Fibroblast of upper back skin (primary cell): ENCODE measurements at places on chromosomes 13 and 19.

GRCh38 chr19:12364391-12365235, 870 bp downstream of the ZNF442 start:
- no peak for DNase-seq

GRCh38 chr13:77358001-77358400, 31.1 kb upstream of the MYCBP2 start:
- DNase-seq = no peak

GRCh38 chr19:53782698-53783097, 41.4 kb downstream of the NLRP12 start:
- no peak for DNase-seq

DNA sequence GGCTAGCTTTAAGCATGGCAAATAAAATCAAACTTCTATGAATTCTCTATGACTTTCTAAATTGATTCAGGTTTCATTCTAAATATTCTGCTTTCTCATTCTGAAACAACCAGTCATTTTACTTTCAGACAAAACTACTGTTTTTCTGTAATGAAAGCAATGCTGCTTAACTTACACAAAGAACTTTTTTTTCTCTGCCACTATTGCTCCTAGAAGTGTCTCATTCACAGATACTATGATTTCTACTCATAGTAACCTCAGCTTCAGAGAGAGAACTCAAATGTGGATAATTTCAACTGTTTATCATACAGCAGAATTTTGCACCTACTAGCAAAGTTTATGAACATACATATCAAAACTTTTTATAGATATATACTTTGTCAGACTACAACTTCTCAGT, 724.6 kb downstream of the SLITRK5 start:
- no peak for DNase-seq

GRCh38 chr13:58908019-58908679, 1255.6 kb downstream of the DIAPH3 start:
- no peak for DNase-seq

- peak; percentile 16 for DNase-seq
These were observed 1.0 kb downstream of the SCN1B start for GRCh38 chr19:35031072-35031881.

- DNase-seq = no peak
These were observed 4.9 kb upstream of the ESD start for GRCh38 chr13:46801858-46802257.

- DNase-seq = peak; percentile 94
These were observed 21.0 kb downstream of the SMIM24 start for GRCh38 chr19:3459089-3459881.

- DNase-seq = no peak
These were observed 67.1 kb downstream of the ZNF536 start for GRCh38 chr19:30439310-30439709.

DNA sequence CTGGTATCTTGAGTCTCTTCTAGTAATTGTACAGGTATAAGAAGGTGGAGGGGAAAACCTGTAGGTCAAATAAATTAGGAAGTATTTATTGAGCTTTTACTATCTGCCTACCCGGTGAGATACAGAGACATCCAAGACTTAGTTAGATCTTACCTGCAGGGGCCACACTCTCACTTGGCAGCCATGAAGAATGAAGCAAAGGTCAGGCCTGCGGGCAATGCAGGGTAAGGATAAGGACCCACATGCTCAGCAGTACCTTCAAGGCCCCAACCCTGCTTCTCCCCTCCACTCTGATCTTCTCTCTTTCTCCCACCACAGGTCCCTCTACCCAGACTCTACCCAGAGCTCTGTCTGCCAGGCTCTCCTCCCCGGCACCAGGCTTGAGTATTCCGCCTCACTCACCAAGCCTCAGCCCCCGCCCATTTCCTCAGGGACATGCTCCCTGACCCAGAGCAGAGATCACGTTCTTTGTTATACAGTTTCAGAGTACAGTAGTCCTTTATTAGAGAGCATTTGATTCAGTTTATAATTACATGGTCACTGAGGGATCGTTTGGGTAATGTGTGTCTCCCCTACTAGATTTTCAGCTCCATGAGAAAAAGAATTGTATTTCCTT, 18.9 kb upstream of the CLDN10 start:
- DNase-seq = no peak

DNA sequence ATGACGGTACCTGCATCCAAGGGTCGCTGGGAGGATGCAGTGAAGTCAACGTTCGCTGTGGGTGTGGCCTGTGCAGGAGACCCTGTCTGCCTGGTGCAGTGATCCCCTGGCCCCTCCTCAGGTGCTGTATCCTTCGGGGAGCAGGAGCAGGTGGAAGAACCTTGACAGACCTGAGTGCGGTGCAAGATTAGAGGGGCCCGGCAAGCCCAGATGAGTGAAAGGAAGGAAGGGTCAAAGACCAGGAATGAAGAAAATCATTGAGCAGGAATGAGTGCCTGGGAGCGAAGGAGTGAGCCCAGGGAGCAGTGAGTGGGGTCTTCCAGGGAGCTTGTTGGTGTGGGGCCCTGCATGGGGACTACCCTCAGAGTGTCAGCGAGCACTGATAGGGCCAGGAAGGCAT, 12.7 kb downstream of the B3GNT8 start:
- DNase-seq = no peak

DNA sequence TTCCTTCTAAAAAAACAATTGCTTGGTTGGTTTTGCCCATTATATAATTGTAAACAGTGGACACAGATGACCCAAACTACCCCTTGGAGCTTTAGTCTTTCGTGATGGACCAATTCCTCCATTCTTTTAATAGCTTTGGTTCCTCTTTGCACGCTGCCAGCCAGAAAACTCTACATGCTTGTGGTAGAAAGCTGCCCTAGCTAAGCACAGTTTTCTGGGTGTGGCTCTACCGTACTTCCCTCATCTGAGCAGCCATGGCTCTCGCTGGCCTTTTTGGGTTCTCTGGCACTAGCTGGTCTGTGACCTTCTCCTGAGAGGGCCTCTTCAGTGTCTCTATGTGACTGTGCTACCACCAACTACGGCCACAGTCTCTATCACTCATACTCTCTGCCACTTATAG, 29.9 kb upstream of the CEBPA start:
- DNase-seq = no peak

DNA sequence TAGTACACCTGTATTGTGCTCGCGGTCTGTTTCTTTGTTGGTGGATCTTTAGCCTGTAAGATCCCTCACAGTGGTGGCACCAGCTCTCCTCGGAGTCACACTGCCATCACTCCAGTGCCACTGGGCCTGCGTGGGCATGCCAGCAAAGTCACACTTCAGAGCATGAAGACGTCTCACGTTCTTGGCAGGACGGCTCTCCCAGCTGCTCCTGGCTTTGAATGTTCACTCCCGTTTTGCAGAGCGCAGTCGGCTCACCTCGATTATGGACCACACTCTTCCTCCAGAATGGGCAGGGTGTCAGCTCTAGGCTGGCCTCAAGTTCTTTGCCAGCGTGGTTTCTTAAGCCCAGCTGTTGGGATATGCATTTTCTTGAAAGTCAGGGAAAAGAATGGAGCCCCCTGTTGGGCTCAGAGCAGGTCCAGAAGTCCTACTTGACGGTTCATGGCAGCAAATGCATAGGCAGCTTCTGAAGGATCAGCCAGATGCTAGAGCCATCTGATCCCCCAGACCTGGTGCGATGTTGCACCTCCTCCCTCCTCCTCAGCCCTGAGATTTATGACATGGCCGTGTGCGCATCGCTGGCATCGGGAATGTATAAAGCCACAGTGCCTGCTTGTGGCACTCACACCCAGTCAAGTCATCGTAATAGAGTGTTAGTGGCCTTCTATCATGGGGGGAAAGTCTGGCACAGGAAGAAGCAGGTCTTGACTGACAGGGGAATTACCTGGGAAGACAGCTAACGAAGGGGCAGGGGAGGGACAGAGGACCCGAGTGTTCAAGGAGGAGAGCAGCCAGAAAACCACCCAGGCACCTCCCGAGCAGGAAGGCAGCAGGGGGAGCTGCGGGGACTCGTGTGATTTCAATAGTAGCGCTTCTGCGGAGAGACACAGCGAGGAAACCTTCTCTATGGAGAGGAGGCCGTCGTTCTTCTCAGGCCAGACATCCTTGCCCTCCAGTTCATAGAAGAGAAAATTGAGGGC, 40.2 kb upstream of the NPAS1 start:
- DNase-seq = no peak

- DNase-seq = no peak
These were observed 28.0 kb downstream of the NAXD start for GRCh38 chr13:110643324-110643723.

GRCh38 chr13:101828119-101828518, 375.6 kb downstream of the ITGBL1 start:
- DNase-seq = no peak

DNA sequence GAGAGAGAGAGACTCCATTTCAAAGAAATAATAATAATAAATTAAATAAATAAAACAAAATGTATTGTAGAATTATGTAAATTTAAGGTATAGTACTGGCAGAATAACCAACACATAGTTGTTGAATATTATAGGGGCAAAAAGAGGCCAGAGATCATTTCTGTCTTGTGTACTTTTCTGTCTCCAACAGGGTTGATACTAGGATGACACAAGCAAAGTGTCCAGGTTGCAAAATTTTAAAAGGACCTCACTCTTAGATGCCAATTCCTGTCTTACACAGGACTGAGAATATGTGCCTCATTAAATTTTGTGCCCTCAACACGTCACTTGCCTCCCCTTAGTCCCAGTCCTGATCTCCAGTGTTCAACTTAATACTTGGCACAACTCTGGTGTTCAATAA, 2.2 kb upstream of the AP2S1 start:
- DNase-seq = no peak

GRCh38 chr13:45592758-45593157, 22.8 kb downstream of the ERICH6B start:
- DNase-seq = no peak

- no peak for DNase-seq
These were observed 42.9 kb downstream of the C13orf46 start for GRCh38 chr13:113930671-113931637.

- DNase-seq = no peak
These were observed 24.2 kb downstream of the CERS4 start for GRCh38 chr19:8233370-8233769.

GRCh38 chr13:29887686-29888085, 37.3 kb upstream of the UBL3 start:
- no peak for DNase-seq

- DNase-seq = no peak
These were observed 28.8 kb downstream of the DPF1 start for GRCh38 chr19:38195237-38195636.

DNA sequence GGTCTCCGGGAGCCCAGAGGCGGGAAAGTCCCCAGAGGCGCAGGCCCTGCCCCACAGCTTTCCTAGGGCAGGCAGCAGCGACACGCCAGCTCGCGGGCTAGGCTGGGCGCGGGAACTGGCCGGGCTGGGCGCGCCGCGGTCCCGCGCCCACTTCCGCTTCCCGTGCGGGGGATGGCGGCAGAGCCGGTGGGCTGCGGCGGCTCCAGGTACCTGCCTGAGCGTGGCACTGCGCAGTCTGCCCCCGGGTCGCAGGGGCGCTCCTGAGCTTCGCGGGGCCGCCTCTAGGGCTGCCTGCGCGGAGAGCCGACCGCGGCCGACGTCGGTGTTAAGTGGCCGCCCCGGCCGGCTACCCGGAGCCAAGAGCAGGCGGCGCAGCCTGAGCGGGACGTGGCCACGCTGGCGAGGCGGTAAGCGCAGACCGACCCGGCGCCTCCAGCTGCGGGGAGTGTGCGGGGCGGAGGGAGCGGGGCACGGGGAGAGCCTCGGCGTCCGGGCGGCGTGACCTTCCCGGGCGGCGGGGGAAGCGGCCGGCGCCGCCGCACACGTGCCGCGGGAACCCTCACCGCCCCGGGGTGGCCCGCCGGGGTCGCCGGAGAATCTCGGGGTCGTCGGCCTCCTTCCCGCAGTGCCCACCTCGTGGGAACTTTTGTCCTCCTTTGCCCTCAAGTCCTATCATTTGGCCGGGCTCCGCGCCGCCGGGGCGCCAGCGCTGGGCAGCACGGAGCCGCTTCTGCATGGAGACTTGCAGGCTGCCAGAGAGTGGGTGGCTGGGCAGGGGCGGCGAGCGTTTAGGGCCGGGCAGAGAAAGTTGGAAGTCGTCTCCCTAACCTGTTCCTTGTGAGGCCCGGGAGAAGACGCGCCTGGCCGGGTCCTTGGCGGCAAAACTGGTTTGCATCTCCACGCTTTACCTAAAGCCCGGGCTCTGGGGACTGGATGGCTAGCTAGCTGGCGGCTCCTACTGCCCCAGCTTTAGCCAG, 31.4 kb upstream of the MPHOSPH8 start:
- peak; percentile 33 for DNase-seq

DNA sequence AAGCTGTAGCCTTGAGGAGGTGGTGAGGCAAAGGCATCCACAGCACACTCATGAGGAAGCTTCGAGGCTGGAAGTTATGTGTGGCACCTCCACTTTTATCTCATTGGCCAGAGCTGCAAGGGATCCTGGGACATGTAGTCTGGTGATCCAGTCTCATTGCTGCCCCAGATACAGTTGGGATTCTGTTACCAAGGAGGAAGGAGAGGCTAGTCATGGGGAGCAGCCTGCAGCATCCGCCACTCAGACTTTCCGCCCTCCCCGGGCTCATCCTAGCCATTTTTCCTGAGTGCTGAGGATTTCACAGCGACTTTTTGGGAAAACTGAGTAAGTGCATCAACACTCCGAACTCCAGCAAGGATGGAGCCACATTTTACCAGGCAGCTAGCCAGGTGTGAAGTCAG, 74.4 kb downstream of the DPF1 start:
- no peak for DNase-seq

DNA sequence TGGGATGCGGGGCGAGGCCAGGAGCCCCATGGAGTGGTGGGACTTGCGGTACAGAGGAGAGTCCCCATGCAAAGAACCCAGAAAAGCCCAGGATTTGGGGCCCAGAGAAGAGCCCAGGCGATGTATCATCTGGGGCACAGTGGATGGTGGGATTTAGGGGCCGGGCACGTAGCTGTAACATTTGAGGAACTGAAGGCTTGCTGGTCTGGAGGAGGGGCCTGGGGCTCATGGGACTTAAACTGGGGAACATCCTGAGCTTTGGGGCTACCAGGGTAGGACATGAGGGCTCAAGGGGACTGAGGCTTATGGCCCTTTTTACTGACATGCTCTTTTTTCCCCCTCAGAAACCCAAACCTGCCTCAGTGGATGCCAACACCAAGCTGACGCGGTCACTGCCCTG, 13.5 kb downstream of the MED25 start:
- no peak for DNase-seq

DNA sequence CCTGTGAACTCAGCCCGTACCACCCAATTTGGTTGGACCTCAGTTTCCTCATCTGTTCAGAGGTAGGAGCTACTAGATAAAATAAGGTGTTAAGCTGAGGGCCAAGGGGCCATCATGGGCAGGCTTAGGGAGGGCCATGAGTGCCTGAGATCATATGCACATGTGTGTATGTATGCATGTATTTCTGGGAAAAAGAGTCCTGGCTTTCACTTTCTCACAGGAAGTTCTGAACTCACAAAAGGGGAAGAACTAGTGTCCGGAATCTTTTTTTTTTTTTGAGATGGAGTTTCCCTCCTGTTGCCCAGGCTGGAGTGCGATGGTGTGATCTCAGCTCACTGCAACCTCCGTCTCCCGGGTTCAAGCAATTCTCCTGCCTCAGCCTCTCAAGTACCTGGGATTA, 18.9 kb downstream of the TGFB1 start:
- DNase-seq = no peak

- DNase-seq = no peak
These were observed 102.7 kb downstream of the SIPA1L3 start for GRCh38 chr19:38009650-38010242.
